ENCODE measurements at places on chromosomes 5 and 9.
A peak's percentile ranks its signal among the peaks of the same experiment; 100 is the strongest.

GRCh38 chr5:119341452-119342349 lies 14.1 kb upstream of the TNFAIP8 start:
- DNase-seq, result no peak

DNA sequence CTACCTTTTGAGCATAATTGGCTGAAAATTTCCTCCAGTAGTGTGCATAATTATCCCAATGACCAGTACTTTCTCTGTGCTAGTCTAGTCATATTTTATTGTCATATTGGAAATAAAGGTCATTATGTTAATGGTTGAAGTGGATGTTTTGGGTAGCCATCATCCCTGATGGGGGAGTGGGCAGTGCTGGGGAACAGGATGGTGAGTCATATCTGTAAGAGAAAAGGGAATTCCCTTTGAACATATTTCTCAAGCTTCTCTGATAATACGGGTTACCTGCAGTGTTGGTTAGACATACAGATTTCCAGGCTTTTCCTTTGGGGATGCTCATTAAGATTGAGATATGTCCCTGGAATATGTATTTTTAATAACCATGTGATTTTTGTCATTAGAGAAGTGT lies 33.3 kb upstream of the SPATA31D4 start:
- DNase-seq, result no peak

DNA sequence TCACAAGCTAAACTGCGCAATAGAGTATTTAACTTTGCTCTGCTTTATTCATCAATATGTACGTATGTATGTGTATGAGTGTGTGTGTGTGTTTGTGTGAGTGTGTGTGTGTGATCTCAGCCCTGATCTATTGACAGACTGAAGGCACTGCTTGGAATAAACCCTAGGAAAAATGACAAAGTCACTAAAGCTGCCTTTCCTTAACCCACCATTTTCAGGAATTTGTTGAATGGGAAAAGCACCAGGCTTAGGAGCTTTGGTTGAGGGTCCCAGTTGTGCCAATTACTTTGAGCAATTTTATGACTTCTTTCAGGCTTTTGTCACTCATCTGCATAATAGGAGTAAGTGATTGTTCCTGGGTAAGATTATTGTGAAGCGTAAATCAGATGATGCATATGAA lies 108.6 kb upstream of the TLR4 start:
- DNase-seq, result no peak

DNA sequence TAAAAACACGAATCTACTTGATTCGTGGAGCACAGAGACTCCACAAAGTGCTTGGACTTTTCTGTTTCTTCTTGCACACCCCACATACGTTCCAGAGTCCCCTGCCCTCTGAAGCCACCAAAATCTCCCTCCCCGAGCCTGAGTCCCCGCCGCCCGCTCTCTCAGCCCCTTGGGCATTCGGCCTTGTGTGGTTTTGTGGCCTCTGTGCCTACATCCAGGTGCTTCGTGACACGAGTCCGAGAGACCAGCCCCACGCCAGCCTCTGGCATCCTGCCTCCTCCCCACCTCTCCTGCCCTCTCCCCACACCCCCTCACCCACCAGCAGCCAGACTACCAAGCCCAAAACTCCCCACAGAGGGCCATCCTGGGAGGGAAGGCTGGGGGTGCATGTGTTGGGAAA lies 87.8 kb upstream of the PPP1R26 start:
- DNase-seq, result no peak

DNA sequence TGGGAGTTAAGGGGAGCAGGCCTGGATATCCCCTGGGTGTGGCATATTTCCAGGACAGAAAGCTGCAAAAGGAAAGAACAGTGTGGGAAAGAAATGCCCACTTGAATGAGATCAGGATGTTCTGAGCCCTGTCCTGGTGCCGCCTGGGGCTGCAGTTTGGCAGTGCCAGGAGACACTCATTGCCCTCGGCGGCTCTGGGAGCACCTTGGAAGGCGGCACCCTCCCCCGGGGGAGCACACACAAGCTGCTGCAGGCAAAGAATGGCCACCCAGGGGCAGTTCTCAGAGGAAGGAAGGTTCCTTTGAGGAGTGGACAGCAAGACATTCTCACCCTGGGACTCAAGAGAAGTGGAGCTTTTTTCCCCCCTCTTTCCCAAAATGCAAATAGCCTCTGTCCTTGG lies 305.3 kb downstream of the NTRK2 start:
- no peak for DNase-seq

DNA sequence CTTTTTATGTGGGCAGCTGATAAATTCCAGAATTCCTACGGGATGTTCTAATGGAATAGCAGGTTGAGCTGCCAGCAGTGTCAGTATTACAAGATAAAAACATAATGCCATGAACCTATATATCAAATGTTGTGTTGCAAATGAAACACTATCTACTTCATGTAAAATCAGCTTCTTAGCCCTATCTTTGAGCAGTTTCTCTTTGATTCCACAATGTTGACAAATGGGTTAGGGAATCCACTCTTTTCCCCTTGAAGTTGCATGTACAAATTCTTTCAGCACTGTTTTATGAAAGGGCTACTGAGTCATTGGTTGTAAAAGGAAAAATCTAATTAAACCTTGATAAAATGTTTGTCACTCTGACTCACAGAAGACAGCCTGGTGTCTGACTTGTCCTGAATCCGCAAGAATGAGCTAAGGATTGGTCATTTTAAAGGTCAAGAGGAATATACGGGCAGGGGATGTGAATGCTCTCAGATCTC lies 950.6 kb upstream of the NUDT12 start:
- no peak for DNase-seq

GRCh38 chr5:14369780-14370179 lies 211.8 kb upstream of the OTULINL start:
- no peak for DNase-seq

GRCh38 chr5:122102825-122103224 lies 24.8 kb upstream of the LOX start:
- DNase-seq, result no peak

DNA sequence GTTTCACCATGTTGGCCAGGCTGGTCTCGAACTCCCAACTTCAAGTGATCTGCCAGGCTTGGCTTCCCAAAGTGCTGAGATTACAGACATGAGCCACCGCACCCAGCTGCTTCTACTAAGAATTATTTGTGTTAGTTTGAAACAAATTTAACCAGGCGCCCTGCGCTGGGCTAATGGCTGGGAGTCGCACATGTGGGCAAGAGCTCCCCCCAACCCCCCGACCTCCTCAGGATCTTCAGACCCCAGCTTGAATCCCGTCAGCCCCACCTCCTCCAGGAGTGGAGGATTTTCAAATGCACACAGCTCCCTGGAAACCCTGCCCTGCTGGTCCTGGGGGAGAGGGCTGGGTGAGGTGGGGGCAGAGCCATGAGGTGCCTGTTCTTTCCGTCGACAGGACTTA lies 21.2 kb upstream of the SLC12A7 start:
- DNase-seq, result no peak

DNA sequence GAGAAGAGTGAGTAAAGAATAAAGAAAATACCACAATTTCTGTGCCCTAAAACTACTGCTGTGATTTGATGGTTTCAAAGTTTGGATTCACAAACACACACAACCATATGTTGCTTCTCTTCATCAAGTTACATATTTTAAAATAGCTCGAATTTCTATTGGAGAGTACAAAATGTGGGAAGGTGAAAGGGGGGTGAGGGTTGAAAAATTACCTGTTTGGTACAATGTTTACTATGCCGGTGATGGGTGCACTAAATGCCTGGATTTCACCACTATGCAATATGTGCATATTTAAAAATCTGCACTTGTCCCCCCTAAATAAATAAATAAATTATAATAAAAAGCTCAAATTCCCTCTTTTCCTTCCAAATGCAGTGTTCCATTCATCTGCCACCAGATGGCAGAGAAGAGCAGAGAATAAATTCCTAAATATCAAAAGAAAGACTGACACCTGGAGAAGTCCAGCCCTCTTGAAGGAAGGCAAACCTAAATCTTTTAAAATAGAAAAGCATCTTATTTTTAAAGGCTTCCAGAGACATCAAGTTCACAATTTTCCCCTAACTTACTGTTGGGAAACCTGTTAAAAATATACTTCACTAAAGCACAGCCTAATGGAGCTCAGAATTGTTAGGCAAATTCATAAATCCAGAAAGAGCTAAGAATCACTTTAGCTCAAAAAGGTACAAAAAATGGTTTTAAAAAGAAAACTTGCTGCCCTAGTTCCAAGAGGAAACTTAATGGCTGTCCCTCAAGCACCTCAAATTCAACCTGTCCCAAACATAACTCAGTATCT lies 24.8 kb upstream of the HNRNPA0 start:
- no peak for DNase-seq

GRCh38 chr9:127538849-127539258 lies 73.2 kb upstream of the STXBP1 start:
- no peak for DNase-seq

- no peak for DNase-seq
Measured at GRCh38 chr5:152092580-152092979, 167.9 kb upstream of the GLRA1 start.

GRCh38 chr9:125142560-125143376 lies 560 bp downstream of the SCAI start:
- DNase-seq, result peak; percentile 26

DNA sequence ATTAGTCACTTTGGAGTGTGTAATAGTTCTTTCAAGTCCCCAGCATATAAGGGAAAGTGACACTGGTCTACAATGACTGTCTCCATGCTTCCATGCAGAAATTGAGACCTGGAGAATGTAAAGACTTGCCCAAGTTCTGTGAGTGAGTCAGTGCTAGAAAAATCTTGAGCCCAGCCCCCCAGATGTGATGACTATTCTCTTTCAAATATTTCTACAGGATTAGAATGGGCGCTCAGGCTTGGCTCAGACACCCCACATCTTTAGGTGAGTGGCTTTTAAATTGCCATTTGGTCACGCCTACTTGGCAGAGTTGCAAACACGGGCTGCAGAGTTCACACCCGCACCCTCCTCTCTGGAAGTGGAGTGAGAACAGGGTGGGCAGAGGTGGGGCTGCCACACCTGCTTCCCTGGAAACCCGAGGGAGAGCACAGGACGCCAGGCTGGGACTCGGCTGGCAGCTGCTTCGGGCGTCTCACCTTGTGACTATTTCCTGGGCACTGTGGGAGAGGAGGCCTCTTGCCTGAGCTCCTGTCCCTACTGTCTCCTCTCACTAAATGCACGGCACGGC lies 37.6 kb downstream of the ROPN1L start:
- no peak for DNase-seq

DNA sequence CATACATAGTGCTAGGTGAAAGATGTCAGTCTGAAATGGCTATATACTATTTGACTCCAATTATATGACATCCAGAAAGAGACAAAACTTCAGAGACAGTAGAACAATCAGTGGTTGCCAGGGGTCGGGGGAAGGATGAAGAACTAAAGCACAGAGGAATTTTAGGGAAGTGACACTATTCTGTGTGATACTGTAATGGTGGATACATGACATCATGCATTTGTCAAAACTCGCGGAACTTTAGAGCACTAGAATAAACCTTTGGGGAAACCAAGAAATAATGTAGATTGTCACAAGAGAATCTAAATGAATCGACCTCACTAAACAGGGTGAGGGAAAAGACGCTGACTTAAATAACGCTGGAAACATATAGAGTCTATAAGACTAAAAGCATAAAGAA lies 107.0 kb upstream of the RETREG1 start:
- DNase-seq, result no peak

GRCh38 chr9:37925786-37926736 lies 22.1 kb upstream of the SLC25A51 start:
- DNase-seq, result no peak

- no peak for DNase-seq
Measured at GRCh38 chr5:123528878-123529277, 16.9 kb downstream of the CSNK1G3 start.

- no peak for DNase-seq
Measured at GRCh38 chr5:108028412-108028811, 353.5 kb downstream of the FBXL17 start.

DNA sequence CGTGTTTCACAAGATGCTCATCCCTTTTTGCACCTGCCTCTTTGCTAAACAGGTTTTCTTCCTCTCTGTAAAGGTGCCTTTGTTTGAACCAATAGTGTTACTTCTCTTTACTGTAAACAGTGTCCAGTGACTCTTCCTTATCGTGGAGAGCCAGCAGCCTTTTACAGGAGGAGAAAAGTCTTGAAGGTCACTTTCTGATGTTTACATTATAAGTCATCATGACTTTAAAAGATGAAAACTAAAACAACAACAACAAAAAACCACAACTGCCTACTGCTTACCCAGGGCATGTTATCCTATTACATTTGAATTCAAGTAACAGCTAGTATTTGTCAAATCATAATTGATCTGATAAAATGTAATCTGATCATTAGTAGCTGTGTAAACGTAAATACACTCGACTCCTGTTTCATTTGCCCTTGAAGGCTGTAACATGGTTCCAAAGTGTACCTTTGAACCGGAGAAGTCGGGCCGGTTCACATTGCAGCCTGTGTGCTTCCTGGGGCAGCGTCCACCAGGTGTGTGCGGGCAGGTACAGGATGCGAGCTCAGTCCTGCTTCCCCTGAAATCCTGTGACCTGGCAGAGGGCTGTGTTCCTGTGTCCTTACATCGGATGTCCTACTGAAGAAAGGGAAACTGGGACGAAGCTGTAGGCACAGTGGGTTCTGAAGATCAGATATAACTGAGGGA lies 118.1 kb downstream of the C9orf152 start:
- no peak for DNase-seq

DNA sequence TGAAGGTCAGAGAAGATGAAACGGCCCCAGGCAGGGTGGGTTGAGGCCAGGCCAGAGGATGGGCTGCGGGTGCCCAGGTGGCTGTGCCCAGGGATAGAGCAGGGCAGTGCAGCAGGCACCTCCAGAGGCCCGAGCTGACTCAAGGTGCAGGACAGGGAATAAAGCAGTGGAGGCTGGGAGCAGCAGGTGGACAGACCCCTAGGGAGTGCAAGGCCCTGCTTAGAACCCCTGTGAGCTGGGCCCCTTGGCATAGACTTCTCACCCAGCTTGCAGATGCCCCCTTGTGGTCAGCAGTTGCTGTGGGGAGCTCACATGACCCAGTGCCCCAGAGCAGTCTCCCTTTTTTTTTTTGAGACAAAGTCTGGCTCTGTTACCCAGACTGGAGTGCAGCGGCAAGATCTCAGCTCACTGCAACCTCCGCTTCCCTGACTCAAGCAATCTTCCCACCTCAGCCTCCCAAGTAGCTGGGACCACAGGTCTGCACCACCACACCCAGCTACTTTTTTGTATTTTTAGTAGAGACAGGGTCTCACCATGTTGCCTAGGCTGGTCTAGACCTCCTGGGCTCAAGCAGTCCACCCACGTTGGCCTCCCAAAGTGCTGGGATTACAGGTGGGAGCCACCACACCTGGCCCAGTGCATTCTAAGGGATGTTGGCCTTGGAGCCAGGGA lies 118.8 kb downstream of the WNK2 start:
- DNase-seq, result peak; percentile 48

GRCh38 chr5:84673785-84674184 lies 289.1 kb upstream of the EDIL3 start:
- DNase-seq, result no peak

DNA sequence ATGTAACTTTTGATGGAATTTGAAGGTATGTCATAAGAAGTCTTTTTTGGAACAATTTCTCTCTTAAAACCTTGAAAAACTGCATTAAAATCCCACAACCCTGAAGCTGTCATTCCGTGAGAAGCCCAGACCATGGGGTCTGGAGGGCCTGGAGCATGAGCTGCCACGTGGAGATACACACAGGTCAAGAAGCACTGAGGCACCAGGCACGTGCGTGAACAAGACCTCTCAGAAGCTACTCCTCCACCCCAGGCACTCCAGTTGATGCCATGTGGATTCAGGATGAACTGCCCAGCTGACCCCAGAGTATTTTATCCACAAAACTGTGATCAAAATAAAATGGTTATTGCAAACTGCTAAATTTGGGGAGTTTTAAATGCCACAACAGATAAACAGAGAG lies 227.5 kb upstream of the BRINP1 start:
- DNase-seq, result no peak

Data from CD8-positive, alpha-beta memory T cell (primary cell).